Prostate gland (tissue), 2 donors: ENCODE measurements at places on chromosomes 13 and 19. TPM values are rescaled to one million over a fixed set of nuclear protein-coding genes. Genes with fewer than 3 reads are reported as not detected.

DNA sequence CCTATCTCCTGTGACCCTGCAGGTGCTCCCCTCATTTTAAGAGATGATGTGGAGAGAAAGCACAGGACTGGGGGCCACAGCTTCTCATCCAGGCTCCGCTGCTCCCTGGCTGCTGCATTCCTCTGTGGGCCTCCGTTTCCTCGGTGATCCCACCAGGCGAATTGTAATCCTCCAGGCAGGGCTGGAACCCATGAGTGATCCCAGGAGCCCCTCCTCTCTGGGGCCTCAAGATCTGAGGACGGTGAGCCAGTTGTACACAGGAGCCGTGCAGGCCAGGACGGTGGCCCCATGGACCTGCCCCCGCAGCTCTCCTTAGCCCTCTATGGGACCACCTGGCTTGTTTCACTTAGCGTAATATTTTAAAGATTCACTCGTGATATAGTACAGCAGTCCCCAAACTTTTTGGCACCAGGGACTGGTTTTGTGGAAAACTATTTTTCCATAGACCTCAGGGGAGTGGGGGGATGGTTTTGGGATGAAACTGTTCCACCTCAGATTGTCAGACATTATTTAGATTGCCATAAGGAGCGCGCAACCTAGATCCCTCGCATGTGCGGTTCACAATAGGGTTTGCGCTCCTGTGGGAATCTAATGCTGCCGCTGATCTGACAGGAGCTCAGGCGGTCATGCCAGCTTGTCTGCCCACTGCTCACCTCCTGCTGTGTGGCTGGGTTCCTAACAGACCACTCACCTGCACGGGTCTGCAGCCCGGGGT is 5.6 kb downstream of the FFAR3 start:
- no peak overlapping the region for H3K4me3 ChIP-seq
- H3K27me3 ChIP-seq, result no peaks in the 10 kb centered on the region
- H3K27ac ChIP-seq, result no peak overlapping the region
- no peaks in the 10 kb centered on the region for H3K36me3 ChIP-seq
- DNase-seq, result no peak

DNA sequence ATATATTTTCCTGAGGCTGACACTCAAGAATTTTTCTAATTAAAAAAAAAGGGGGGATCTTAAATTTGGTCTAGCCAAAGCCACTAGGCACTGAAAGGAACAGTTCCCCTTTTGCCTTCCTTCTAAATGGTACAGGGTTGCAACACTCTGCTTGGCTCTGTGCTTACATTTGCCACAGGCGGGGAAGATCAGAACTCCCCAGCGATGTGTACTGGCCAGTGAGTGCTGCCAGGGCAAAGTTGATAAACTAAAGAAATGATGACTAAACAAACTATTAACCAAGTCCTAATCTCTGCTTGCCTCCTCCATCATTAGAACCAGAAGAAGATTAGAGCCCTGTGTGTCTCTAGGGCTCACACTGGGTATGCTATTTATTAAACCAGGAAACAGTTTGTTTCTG is 75.3 kb upstream of the SCEL start:
- no peaks in the 10 kb centered on the region for H3K27me3 ChIP-seq
- H3K27ac ChIP-seq, result no peak overlapping the region
- H3K36me3 ChIP-seq, result no peaks in the 10 kb centered on the region
- no peak overlapping the region for H3K4me3 ChIP-seq
- DNase-seq, result peak; percentile 67

DNA sequence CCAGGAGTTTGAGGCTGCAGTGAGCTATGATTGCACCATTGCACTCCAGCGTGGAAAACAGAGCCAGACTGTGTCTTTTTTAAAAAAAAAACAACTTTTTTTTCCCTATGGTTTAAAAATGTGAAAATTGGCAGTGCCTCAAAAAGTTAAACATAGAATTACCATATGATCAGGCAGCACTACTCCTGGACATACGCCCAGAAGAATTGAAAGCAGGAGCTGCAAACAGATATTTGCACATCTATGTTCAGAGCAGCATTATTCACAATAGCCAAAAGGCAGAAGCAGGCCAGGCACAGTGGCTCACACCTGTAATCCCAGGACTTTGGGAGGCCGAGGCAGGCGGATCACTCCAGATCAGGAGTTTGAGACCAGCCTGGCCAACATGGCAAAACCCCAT is 3.8 kb upstream of the RETN start:
- DNase-seq, result no peak
- H3K4me1 ChIP-seq, result no peaks in the 10 kb centered on the region
- no peaks in the 10 kb centered on the region for H3K27me3 ChIP-seq
- no peak overlapping the region for H3K4me3 ChIP-seq
- no peaks in the 10 kb centered on the region for H3K36me3 ChIP-seq

DNA sequence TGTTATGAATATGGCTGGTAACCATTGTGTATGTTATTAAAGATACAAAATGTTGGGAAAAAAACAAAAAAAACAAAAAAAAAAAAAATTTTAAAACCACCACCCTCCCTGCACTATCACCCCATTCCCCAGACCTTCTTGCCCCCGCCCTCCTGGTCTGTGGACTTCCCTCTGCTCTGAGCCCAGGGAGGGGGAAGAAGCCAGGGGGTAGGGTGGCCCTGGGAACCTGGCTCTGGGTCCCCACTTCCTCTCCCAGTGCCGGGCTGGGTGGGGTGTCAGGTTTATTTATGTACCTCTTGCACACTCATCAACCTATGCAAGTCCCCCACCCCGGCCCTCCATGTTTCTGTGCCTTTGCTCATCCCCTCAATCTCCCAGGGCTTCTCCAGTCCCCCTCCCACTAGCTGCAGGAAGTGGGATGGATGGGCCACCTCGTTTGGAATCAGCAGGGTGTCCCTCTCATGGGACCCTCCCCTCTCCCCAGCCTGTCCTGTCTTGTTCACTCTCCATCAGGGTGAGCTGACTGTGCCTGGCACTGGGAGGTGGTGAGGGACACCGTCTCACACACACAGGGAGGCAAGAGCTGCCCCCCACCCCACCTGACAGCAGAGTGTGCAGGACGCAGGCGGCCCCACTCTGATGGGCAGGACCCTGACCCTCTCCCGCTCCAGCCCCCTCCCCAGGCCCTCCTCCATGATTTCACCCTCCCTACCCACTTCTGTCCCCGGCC is 5.9 kb downstream of the PAF1 start:
- no peaks in the 10 kb centered on the region for H3K27me3 ChIP-seq
- H3K27ac ChIP-seq, result no peak overlapping the region
- H3K4me1 ChIP-seq, result peaks cover 8% of the 10 kb centered on the region
- no peak overlapping the region for H3K4me3 ChIP-seq

- no peaks in the 10 kb centered on the region for H3K4me1 ChIP-seq
- H3K4me3 ChIP-seq, result no peak overlapping the region
- H3K27me3 ChIP-seq, result no peaks in the 10 kb centered on the region
- no peak overlapping the region for H3K27ac ChIP-seq
Measured at GRCh38 chr13:46745706-46746105, 51.3 kb downstream of the ESD start.

FCER2 gene
- 1.5 TPM for total RNA-seq

RGS9BP gene
- 2.7 TPM for total RNA-seq

LILRA2 gene
- total RNA-seq, result 2.5 TPM
